Naive thymus-derived CD4-positive, alpha-beta T cell (primary cell): ENCODE measurements at places on chromosomes 6 and 20. TPM values are rescaled to one million over a fixed set of nuclear protein-coding genes. Genes with fewer than 3 reads are reported as not detected.

DNA sequence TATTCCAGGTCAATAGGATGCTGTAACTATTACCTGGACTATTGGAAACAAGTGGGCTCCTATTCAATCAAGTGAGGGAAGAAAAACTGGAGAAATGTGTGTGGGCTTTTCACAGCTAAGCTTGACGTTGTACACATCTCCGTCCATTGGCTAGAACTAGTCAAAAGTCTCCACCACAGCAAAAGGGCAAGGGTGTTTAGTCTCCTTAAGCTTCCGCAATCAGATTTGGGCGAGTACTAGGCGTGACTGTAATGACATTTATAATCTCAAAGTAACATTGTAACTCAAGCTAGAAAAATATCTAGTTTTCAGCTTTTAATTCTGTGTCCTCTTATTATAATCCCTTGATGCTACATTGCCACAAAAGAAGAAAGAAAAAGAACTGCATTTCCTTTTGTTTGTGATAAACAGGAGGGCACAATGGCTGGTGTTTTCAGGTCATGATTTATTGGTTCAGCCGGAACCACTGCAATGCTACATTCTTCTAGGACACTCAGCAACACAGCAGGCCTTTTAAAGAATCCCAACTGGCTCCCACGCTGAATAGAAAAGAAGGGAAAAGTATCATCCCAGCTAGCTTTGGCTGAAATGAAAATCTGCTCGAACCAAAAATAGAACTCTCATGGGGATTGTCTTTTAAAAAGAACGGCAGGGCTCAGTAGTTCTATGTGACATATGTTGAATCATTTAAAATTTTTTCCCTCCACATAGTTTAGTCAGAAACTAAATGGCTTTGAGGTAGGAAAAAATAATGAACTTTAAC, 387.7 kb downstream of the BTBD3 start:
- H3K4me3 ChIP-seq: no peak overlapping the region
- no peaks in the 10 kb centered on the region for H3K36me3 ChIP-seq
- H3K27me3 ChIP-seq: no peaks in the 10 kb centered on the region
- DNase-seq: no peak
- H3K4me1 ChIP-seq: no peaks in the 10 kb centered on the region

The OSER1 gene
- 115 TPM for total RNA-seq

DNA sequence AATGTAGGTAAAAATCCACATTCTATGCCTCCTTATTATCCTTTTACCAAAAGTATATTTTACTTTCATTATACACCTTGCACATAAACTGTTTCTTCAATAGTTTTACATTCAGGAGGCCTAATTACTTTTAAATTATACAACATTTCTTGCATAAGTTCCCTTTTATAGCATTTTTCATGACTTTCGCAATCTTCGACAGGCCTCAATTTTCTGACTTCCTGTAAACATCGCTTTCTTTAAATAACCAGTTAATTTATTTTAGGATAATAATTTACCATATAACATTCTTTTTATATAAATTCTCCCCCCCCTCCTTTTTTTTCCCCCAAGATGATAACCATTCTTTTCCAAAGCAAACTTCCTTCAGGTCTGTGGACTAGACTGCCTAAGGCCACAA, 9.2 kb downstream of the SLC35A1 start:
- no peak for DNase-seq
- no peaks in the 10 kb centered on the region for H3K27me3 ChIP-seq
- H3K36me3 ChIP-seq: peaks cover 17% of the 10 kb centered on the region
- no peaks in the 10 kb centered on the region for H3K4me1 ChIP-seq
- H3K27ac ChIP-seq: no peak overlapping the region

The CLVS2 gene
- not detected for total RNA-seq

DNA sequence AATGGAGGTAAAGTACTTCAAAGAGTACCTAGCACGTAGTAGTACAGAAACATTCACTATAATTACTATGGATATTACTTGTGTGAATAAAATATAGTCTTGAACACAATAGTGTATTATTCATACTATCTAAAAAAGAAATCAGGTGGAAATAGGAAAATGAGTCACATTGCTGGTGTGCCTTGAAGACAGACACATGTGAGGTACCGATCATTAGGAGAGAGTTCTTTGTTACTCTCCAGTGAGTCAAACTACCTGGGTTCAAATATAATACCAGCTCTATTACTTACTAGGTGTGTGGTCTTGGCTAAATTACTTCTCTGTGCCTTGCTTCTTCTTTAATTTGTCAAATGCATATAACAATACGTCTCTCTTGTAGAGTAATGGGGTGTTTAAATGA, 50.8 kb upstream of the BEND6 start:
- no peaks in the 10 kb centered on the region for H3K36me3 ChIP-seq
- H3K4me3 ChIP-seq: no peak overlapping the region
- H3K27ac ChIP-seq: no peak overlapping the region
- H3K27me3 ChIP-seq: no peaks in the 10 kb centered on the region
- no peaks in the 10 kb centered on the region for H3K4me1 ChIP-seq

- H3K4me3 ChIP-seq: no peak overlapping the region
- DNase-seq: no peak
Measured at GRCh38 chr20:63277466-63278272, 5.1 kb downstream of the ARFGAP1 start.

GRCh38 chr20:11755071-11755841, 162.4 kb upstream of the BTBD3 start:
- DNase-seq: no peak
- no peak overlapping the region for H3K4me3 ChIP-seq
- H3K36me3 ChIP-seq: no peaks in the 10 kb centered on the region
- H3K27me3 ChIP-seq: no peaks in the 10 kb centered on the region
- no peaks in the 10 kb centered on the region for H3K4me1 ChIP-seq

- H3K4me3 ChIP-seq: no peak overlapping the region
- no peaks in the 10 kb centered on the region for H3K36me3 ChIP-seq
- H3K4me1 ChIP-seq: peaks cover 58% of the 10 kb centered on the region
- no peaks in the 10 kb centered on the region for H3K27me3 ChIP-seq
- H3K27ac ChIP-seq: peak overlapping the region; percentile 80
- DNase-seq: no peak
Measured at GRCh38 chr6:33694977-33695376, 16.5 kb downstream of the UQCC2 start.

- H3K4me3 ChIP-seq: peak overlapping the region; percentile 35
- no peak overlapping the region for H3K27ac ChIP-seq
- H3K27me3 ChIP-seq: peaks cover 6% of the 10 kb centered on the region
- peaks cover 13% of the 10 kb centered on the region for H3K4me1 ChIP-seq
- no peaks in the 10 kb centered on the region for H3K36me3 ChIP-seq
Measured at GRCh38 chr6:28446818-28447511, 3.7 kb upstream of the ZSCAN23 start.

DNA sequence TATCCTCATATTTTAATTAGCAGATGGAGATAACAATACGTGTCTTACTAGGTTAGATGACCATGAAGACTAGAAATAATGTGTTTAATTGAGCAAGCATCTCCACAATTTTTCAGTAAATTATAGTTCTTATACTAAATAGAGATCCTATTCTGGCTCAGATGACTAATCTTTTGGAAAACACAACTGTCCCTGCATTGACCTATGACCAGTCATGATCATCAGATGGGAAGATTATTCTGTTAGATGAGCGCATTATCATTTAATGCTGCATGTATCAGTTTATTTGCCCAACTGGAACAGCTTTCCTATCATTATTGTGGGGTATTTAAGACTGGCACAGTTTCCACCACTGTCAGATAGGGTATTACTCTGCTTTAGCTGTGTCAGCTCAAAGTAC, 185.5 kb downstream of the MOXD1 start:
- no peaks in the 10 kb centered on the region for H3K36me3 ChIP-seq
- H3K4me1 ChIP-seq: no peaks in the 10 kb centered on the region
- DNase-seq: no peak
- H3K27ac ChIP-seq: no peak overlapping the region
- H3K27me3 ChIP-seq: no peaks in the 10 kb centered on the region

DNA sequence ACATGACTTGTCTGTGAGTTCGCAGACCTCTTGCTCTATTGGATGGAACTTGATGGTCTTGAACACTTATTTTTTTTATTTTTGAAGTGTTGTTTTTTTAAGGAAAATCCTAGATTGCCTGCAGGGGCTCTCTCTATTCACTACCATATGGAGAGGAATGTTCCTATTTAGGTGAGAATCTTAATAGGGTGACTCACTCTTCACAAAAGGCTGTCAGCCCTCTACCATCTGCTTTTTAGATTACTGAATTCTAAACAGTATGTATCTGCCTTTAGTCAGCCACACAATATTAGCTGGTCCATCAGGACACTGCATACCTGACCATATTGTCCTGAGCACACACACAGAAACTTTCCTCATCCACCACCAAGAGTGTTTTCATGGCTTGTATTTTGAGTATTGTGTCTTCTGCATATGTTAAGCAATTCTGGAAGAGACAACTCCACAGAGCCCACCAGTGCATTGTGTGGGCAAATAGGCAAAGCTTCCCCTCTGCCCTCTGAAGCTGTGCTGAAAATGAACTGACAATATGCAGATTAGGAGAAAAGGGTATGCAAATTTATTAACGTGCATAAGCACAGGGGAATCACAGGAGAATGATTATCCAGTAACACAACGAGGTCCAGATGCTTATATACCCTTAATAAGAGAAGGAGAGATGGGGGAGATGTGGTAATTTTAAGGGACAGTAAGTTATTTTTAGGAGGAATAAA, 6.6 kb upstream of the BTBD9 start:
- no peak for DNase-seq
- H3K27ac ChIP-seq: no peak overlapping the region
- H3K27me3 ChIP-seq: no peaks in the 10 kb centered on the region
- H3K4me3 ChIP-seq: no peak overlapping the region
- H3K4me1 ChIP-seq: peaks cover 1% of the 10 kb centered on the region
- H3K36me3 ChIP-seq: no peaks in the 10 kb centered on the region

- peaks cover 17% of the 10 kb centered on the region for H3K4me1 ChIP-seq
- H3K27me3 ChIP-seq: no peaks in the 10 kb centered on the region
- DNase-seq: peak; percentile 60
- H3K36me3 ChIP-seq: no peaks in the 10 kb centered on the region
- H3K27ac ChIP-seq: no peak overlapping the region
- no peak overlapping the region for H3K4me3 ChIP-seq
Measured at GRCh38 chr6:15365273-15365687, 119.4 kb downstream of the JARID2 start.

The EGFL8 gene
- total RNA-seq: 11.3 TPM

The TRIM39 gene
- 26.4 TPM for total RNA-seq

- H3K36me3 ChIP-seq: no peaks in the 10 kb centered on the region
- peaks cover 5% of the 10 kb centered on the region for H3K4me1 ChIP-seq
- no peak overlapping the region for H3K4me3 ChIP-seq
- no peak overlapping the region for H3K27ac ChIP-seq
Measured at GRCh38 chr6:149112976-149113375, 204.5 kb upstream of the TAB2 start.

DNA sequence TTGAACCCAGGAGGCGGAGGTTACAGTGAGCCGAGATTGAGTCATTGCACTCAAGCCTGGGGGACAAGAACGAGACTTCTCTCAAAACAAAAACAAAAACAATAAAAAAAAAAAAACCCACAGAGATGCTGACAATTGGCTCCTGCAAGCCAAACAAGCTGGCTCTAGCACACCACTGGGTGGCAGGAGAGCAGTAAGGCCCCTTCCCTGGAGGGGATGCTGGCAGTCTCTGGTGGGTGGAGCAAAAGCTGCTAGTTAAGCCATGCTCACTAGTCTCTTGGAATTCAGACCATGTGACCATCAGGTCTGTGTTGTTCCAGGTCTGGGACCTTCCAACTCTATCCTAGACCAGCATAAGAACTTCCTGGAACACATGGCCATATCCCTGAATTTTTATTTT, 18.9 kb upstream of the DSN1 start:
- no peak overlapping the region for H3K27ac ChIP-seq
- no peaks in the 10 kb centered on the region for H3K27me3 ChIP-seq
- H3K36me3 ChIP-seq: no peaks in the 10 kb centered on the region
- H3K4me1 ChIP-seq: no peaks in the 10 kb centered on the region
- no peak for DNase-seq
- no peak overlapping the region for H3K4me3 ChIP-seq

The GSTA3 gene
- total RNA-seq: not detected

The SIRPD gene
- 0.16 TPM for total RNA-seq

The MEI4 gene
- not detected for total RNA-seq

- no peak for DNase-seq
- no peak overlapping the region for H3K27ac ChIP-seq
- no peak overlapping the region for H3K4me3 ChIP-seq
- no peaks in the 10 kb centered on the region for H3K27me3 ChIP-seq
Measured at GRCh38 chr6:42257614-42258013, 40.0 kb upstream of the MRPS10 start.

The AVP gene
- total RNA-seq: not detected in 2 replicates

- no peaks in the 10 kb centered on the region for H3K4me1 ChIP-seq
- H3K27me3 ChIP-seq: no peaks in the 10 kb centered on the region
- no peak for DNase-seq
- no peak overlapping the region for H3K4me3 ChIP-seq
- H3K36me3 ChIP-seq: no peaks in the 10 kb centered on the region
Measured at GRCh38 chr6:109118337-109118736, 23.0 kb downstream of the CEP57L1 start.

- H3K36me3 ChIP-seq: no peaks in the 10 kb centered on the region
- no peak overlapping the region for H3K27ac ChIP-seq
- no peaks in the 10 kb centered on the region for H3K27me3 ChIP-seq
- no peak overlapping the region for H3K4me3 ChIP-seq
- no peaks in the 10 kb centered on the region for H3K4me1 ChIP-seq
- peak; percentile 66 for DNase-seq
Measured at GRCh38 chr6:122530440-122531046, 58.9 kb upstream of the SERINC1 start.

- no peaks in the 10 kb centered on the region for H3K36me3 ChIP-seq
- DNase-seq: no peak
- no peak within 1 kb of the TSS for H3K4me3 ChIP-seq
- no peaks in the 10 kb centered on the region for H3K4me1 ChIP-seq
- H3K27me3 ChIP-seq: no peaks in the 10 kb centered on the region
- H3K27ac ChIP-seq: no peak within 1 kb of the TSS
Measured at GRCh38 chr20:44355498-44356352, at the start of gene HNF4A. HNF4A (plus strand) TSS chr20:44355699; CDS start chr20:44355805, 106 bp downstream.

- peak overlapping the region; percentile 60 for H3K27ac ChIP-seq
- no peaks in the 10 kb centered on the region for H3K27me3 ChIP-seq
- peak overlapping the region; percentile 64 for H3K4me3 ChIP-seq
- DNase-seq: peak; percentile 92
Measured at GRCh38 chr6:33343953-33344611, 26.5 kb upstream of the ZBTB22 start.

DNA sequence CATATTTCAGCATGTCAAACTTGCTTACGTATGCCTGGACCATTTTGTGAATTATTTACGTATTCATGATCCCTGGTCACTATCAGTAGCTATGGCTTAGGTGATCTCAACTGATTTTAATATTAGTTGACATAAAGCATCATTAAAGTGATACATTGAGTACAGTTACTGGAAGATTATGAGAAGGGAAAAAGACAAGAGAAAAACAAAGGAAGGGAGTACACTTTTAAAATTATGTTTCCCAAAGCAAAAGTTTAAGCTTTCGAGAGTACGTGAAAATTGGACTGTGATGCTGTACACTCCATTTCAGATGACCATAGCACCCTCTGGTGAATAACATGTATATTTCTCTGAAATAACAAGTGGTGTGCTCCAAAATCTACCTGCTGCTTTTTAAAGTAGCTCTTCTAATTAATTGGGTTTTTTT, 215.0 kb upstream of the HSF2 start:
- no peaks in the 10 kb centered on the region for H3K27me3 ChIP-seq
- H3K27ac ChIP-seq: no peak overlapping the region
- DNase-seq: no peak
- H3K4me1 ChIP-seq: no peaks in the 10 kb centered on the region
- no peak overlapping the region for H3K4me3 ChIP-seq

The CENPQ gene
- total RNA-seq: 5.2 TPM
